AG09309 (cell line): ENCODE measurements at places on chromosomes 7 and 10.

DNA sequence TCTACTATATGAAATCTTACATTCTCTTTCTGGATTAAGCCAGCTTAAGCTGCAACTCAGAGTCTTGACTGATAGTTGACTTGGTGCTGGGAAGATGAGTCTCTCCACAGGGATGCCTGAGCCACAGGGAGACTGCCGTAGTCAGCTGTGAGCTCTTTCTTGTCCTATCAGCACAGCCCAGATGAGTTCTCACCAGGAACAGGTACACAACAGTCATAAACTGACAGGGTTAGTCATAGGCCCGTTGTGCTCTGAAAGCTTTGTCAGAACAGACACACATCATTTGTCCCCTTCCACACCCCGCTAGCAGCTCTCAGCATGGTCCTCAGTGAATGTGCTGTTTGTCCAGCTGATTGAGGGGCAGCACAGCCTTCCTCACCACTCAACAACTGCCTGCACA lies 221.6 kb downstream of the RPS24 start:
- no peak for DNase-seq

DNA sequence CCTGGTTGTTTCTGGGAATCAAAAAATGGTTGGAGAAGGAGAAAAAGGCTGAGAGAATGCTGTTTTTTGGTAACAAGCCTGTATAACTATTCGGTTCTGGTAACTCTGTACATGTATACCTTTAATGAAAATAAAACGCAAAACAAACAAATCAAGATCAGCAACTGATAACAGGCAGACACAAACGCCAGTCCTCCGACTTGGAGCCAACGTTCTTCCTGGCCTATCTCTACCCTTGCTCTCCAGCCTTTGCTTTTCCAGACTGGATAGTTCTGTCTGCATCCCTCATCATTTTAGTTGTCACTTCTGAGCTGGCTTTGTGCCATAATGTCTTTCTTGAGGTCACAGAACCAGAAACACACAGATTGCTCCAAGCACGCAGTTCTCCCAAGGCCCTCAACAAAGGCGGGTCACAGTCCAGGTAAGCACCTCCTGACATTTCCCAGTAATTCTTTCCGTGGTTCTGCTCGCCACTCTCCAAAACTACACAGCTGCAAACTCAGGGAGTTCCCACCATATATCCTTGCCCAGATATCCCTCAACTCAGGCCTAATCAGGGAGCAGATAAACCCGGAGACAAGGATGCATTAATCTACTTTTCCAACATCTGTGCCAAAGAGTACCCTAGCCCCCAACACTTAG lies 20.2 kb downstream of the HIP1 start:
- DNase-seq: no peak

DNA sequence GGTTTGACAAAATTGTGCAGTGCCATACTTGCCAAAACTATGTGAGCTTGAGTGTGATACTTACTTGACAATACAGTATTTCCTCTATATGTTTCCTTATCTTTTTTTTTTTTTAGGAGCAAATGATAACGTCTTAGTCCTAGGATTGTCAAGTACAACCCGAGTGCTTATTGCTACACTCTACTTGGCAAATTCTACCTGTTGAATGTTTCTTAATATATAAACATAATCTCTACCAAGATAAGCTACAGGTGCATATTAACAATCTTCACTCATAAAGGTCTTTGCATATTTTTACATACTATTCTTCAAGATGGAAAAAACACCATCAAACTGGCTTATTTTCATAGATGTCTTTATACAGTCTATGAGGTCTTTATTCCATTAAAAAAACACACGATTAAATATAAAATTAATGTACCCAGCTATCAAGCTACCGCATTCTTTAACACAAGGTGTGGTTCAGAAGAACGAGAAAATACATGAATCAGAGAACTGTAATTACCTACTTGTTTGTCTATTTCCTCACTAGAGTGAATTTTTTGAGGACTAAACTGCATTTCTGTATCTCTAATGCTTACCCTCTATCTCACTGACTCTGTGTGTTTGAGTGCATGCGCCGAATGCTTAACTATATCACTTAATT lies 76.1 kb upstream of the PDSS1 start:
- no peak for DNase-seq

- no peak for DNase-seq
Observed at GRCh38 chr10:83515001-83515400, 624.3 kb upstream of the GHITM start.

DNA sequence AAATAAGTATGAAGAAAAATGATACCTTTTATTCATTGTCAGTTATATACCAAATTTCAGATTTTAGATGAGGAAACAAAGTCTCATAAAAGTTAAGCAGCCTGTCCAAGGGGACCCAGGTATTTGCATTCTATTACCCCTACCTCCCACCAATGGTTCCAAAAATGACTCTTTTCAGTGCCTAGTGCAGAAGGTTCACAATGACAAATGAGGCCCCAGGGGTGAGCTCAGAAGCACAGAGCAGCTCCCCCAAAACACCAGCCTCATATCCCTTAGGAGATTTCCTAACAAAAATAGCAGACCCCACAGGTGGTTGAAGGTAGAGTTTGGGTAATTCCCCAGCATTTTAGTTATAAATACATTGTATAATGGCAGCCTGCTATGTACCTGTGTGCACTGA lies 168.6 kb downstream of the REEP3 start:
- DNase-seq: no peak

DNA sequence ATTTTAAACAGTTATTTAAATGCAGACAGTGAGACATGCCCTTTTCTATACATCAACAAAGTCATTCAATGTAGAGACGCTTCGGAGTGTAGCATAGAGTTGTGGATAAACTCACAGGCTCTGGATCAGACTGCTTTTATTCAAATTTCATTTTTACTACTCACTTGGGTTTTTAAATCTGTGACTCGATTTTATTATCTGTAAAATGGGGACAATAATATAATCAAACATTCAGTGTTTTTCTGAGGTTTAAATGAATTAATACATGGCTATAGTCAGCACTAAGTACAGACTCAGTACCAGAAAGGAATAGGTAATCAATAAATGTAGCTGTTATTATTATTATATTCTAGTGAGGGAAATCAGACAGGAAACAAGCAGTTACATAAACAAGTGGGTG lies 43.4 kb downstream of the THSD7A start:
- DNase-seq: no peak

GRCh38 chr7:157775021-157775559 lies 438.3 kb downstream of the DNAJB6 start:
- DNase-seq: no peak

DNA sequence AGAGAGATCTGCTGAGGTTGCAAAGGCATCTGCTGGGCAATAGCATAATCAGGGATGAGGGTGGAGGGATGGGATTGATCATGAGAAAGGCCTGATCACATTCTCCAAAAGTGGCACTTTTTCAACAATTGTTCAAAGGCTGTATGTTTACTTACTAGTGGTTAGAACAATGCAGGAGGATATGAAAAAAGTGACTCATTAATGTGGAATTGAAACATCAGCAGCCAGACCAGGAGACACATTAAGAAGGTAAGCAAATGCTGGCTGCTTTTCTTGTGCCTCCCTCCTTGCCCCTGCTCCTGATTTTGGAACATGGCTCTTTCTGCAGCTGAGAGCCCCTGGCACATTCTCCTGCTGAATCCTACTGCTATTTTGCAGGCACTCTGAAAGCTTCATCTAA lies 63.5 kb downstream of the FAM204A start:
- no peak for DNase-seq

DNA sequence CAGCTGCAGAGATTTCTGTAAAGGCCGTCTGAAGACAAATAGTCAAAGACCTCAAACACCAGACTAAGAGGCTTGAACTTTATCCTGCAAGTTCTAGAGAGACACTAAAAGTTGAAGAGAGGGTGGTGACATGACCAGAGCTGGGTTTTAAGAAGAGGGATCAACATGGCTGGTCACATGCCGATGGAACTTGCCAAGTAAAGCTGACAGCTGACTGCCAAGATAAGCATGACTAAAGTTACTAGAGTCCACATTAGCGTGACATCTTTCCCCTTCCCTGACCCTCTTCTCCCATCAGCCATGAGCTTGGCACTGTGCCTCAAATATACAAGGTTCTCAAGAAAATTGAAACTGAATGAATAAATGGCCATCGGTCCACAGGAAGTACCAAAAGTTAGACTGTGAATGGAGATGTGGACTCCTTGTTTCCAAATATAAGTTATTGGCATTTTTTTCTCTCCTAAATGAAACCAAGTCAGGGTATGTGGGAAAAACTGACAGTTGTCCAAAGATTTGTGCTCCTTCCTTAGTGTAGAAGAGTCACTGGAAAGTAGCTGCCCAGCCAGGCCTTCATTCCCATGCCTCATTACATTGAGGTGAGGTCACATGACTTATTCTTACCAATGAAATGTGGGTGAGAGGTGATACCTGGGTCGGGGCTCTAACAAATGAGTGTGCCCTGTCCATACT lies 24.5 kb downstream of the XPNPEP1 start:
- no peak for DNase-seq
